NCI-H2107 (cell line): ENCODE measurements at places on chromosomes 3 and 15.

GRCh38 chr3:141367038-141367730 lies 1.1 kb upstream of the ZBTB38 start:
- DNase-seq: no peak

DNA sequence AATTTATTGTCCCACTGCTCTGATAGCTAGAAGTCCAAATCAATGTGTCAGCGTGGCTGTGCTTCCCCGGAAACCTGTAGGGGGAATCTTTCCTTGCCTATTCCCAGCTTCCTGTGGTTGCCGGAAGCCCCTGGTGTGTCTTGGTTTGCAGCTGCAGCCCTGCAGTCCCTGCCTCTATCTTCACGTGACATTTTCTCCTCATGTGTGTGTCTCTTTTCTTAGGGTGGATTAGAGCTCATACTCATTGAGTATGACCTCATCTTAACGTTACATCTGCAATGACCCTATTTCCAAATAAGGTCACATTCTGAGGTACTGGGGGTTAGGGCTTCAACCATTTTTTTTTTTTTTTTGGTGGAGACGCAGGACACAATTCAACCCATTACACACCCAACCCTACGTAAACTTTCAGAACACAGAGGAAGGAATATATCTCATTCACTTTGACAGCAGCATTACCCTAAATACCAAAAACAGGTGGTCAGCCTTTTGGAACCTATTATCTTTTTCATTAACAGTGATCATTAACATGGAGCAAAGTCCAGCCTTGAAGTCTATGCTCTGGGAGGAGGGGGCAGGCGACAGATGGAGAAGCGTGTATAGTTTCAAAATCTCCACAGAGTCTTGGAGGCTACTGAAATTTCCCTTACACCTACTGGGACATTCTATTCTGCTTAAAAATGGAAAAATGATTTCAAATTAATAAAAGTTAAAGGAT lies 88.6 kb downstream of the RYK start:
- no peak for DNase-seq

DNA sequence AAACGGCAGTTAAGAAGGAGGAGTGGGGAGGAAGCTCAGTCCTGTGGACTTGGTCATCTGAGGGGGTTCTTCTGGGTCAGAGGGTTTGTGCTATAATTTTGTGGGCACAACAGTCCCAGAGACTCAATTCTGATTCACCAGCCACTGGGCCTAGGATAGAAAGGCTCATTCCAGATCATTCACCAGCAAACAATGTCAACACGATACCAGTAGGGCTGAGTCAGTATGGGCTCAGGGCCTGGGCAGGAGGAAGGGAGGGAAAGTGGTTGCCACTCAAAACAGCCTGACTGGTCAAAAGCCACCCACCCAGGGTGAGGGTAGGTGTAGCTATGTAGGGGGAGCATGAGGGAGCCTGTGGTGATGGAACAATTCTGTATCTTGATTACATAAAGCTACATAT lies 86.9 kb upstream of the MEX3B start:
- DNase-seq: no peak

GRCh38 chr15:75736256-75736655 lies 23.6 kb upstream of the CSPG4 start:
- DNase-seq: no peak

DNA sequence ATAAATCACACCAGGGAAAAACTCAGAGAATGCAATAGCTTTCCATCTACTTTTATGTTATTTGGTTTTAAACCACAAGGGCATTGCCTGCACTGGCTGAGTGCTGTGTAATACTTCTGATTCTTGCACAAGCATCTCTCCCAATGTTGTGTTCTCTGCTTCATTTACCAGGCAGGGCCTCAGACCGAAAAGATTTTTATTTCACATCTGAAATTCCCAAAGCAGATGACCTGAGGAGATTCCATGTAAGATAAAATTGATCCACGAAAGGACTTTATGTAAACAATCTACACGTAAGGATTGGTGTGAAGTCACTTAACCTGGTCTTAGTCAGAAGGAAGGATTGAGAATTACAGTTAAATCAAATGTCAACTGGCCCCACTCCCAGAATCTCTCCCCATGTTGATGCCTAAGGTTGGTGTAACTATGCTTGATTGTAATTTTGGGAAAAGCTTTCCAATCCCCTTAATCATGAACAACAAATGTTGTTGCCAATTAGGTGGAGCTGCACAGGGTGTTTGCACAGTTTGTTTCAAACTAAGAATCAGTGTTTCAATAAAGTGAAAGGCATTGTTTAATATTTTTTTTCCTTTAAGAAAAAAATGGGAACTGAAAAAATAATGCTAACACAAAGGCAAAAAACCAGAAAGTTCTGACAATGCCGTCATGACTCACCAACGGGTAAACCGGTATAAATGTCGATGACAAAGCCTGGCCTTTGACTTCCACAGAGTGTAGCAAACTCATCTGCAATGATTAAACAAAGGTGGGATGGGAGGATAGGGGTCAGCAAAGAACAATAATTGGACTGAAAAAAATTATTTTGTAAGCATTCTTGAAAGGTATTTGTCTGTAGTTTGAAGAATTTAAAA lies 128.6 kb downstream of the DUT start:
- no peak for DNase-seq

- no peak for DNase-seq
These were observed 27.8 kb upstream of the RPL32 start for GRCh38 chr3:12869035-12869621.

GRCh38 chr3:89859757-89860156 lies 752.3 kb downstream of the EPHA3 start:
- no peak for DNase-seq

DNA sequence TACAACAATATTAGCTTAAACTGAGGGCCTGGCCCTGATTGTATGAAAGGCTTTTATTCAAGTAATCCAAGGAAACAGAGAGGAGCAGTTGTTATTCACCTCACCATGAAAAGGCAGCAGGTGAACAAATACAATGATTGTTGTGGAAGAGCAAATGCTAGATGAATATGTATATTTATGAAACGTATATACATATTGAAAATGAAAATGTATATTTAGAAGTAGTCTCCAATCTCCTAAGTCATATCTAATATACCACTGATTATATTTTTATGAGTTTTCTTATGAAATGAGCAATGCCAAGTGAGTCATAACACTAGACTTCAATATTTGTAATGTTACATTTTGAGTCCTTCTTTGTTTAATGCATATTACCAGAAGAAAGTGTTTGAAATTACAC lies 116.2 kb upstream of the KCNMB2 start:
- no peak for DNase-seq

DNA sequence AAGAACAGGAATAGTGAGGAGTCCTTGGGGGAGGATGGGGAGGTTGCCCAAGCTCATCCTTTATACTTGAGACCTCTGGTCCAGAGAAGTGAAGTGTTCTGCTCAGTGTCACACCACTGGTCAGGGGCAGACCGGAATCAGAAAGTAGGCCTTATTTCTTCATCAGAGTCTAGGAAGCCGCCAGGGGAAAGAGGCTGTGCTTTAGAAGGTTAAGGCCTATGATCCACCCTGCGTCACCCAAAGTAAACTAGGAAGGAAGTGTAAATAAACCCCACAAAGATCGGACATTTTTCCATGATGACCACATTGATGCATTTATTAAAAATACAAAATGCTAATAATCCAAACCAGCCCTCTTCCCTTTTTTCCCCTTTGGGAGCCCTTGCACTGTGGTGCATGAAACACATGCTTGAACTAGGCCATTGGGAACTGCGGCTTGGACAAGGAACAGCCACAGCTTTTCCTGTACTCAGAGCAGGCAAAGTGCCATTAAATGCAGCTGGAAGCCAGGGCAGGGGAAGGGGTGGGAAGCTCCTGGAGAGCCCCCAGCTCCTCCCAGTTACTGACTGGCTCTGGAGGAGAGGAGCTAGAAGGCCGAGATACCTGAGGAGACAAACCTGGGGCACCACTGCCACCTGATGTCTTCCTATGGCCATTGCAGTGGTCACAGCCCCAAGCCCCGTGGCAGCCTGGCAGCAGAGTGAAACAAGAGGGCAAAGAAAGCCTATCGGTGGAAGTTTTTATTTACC lies 37.0 kb downstream of the CDC25A start:
- DNase-seq: peak; percentile 56

DNA sequence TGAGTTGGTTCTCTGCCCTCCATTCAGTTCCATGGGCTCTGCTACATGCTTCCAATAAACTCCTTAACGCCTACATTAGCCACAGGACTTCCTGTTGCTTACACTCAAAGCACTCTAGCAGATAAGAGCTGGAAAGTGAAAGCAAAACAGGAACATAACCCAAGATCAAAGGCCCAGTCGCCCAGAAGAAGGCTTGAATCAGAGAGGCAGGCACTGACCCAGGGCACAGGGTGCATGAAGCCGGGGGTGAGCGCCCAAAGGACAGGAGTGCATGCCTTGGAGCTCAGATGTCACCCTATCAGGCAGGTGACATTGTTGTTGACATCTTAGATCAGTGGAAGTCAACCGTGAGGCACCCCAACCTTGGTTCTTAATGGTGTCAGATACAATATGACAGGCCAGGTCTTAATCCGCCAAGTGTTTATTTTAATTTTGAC lies 235.1 kb downstream of the UACA start:
- DNase-seq: no peak

DNA sequence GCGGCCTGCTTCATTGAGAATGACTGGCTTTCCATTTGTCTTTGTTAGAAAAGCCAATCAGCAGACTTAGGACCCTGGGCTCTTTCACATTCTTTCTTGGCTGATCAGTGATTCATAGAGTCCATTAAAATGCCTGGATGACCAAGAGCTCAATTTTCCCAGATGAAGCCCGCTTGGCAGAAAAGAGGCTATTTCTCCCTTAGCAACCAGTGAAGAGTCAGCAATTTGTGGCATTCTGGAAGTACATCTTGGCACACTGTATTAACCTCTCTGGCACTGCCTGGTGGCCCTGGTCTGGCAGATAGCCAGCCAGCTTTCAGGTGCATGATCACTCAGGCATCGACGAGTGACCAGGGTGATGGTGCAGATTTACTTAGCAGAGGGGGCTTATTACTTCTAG lies 145.7 kb upstream of the PLAAT1 start:
- DNase-seq: no peak

DNA sequence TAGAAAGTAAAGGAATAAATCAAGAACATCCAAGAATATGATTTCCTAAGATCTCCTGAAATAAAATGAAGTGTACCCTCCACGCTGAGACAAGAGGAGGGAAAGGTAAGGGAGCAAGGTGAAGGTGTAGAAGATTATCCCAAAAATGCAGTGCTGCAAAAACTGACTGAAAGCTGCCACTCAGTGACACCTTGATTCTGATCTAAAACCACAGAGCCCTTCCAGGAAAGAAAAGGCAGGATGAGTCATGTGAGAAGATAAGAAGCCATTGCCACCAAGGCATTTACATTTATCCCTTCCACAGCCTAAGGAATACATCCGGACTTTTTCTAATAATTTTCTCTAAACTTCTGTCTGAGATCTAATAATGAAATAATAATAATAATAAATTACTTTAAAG lies 49.9 kb downstream of the IGSF11 start:
- DNase-seq: no peak

DNA sequence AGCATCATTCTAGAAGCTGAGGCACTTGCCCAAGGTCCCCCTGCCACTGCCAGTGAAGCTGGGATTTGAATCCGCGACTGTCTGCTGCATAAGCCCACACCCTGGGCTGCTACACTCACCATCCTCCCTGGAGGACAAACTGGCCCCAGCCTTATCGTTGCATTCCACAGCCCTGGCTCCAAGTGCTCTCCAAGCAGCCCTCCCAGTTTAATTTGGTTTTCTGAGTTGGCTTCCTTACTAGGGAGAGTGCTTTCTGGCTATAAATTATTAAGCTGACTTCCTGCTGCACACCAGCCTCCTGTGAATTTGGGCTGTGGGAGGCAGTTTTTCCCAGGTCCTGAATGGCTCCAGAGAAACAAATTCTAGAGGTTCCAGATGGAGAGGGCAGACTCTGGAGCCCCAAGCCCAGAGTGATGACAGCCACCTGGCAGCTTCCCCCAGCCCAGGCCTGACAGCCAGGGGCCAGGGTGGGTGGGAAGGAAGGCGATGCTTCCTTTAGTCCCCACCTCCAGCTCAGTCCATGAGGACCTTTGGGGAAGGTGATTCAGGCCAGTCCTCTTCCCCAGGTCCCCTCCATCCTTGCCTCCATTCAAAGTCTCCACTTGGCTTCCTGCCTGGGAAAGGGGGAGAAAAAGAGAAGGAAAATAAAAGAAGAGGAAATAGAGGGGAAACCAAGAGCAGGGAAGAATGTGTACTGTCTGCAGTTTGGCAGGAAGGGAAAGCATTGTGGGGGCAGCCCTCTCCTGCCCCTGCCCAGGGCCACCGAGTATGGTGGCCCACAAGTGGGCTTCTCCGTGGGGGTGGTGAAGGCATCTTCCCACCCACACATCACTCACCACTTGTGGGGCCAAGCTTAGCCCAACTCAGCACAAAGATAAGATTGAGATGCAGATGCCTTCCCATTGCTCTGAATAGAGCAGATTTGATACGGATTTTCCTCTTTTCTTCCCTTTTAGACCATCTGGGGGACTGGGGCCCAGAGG lies 69.6 kb downstream of the SEMA5B start:
- DNase-seq: no peak

GRCh38 chr3:147389717-147390116 lies 16.6 kb downstream of the ZIC4 start:
- no peak for DNase-seq

GRCh38 chr15:100614336-100614735 lies 11.9 kb downstream of the ASB7 start:
- no peak for DNase-seq

- DNase-seq: no peak
These were observed 58.6 kb downstream of the IGF1R start for GRCh38 chr15:98706986-98707385.

- no peak for DNase-seq
These were observed 40.5 kb upstream of the XIRP1 start for GRCh38 chr3:39232859-39233258.

DNA sequence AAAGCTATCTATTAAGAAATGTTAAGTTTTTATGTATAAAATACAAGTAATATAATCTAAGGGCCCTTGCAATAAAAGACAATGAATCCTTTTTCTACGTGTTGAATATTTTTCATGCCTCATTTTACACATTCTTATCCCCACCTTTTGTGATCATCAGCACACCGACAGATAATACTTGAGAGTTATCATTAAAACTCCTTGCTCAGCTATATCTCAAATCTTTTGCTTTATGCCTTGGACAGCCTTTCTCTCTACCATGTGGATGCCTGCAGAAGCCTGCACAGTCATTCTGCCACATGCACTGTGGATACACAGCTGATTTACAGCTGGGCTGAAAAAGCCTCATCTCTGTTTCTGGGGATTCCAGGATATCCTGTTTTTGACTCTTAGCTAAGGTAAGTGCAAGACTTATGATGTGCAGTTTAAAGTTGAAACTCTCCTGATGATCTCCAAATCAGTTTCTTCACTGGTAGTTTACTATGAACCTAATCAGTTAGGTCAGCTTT lies 1565.1 kb downstream of the SI start:
- DNase-seq: no peak

GRCh38 chr3:189013224-189013888 lies 158.4 kb upstream of the TPRG1 start:
- DNase-seq: no peak

DNA sequence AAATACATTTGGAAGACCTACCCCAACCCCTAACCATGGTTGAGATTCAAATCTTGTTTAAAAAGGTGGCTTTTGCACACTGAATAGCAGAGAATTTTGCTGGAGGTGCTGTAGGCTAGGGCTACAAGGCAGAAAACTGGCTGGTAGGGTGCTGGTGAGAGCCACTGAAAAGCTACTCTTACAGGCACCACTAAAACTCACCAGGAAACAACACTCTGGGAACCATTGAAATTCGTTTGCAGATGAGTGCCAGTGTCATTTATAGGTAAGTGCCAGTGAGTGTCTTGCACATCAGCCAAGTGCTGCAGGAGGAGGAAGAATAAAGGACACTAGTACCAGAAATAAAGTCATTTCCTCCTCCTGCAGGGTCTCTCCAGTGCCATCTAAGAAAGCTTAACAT lies 610.2 kb downstream of the ZNF385D start:
- DNase-seq: no peak

GRCh38 chr15:89749054-89749453 lies 2.0 kb downstream of the MESP1 start:
- no peak for DNase-seq
